ENCODE measurements at places on chromosomes 16 and 17.
A peak's percentile ranks its signal among the peaks of the same experiment; 100 is the strongest.

DNA sequence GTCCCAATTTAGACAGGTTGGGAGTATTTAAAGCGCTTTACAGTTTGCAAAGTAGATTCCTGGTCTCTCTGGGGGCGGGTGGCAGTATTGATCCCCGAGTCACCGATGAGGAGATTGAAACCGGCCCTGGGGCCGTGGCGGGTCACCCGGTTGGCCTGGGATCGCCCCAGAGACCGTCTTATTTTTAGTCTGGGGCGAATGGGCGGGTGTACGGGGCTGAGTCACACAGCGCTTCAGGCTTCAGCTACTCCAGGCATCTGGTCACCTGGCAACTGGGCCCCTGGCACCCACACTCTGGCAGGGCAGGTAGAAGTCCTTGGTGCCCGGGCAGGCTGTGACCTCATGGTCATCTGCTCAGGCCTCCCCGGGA, 669 bp downstream of the MIEF2 start:
- DNase-seq = peak; percentile 40

- DNase-seq = no peak
Measured at GRCh38 chr17:41520821-41521521, 2.3 kb upstream of the KRT15 start.

- DNase-seq = no peak
Measured at GRCh38 chr16:67548265-67549126, 13.8 kb upstream of the CTCF start.

- DNase-seq = no peak
Measured at GRCh38 chr16:67157892-67158635, 1.6 kb downstream of the TRADD start.

DNA sequence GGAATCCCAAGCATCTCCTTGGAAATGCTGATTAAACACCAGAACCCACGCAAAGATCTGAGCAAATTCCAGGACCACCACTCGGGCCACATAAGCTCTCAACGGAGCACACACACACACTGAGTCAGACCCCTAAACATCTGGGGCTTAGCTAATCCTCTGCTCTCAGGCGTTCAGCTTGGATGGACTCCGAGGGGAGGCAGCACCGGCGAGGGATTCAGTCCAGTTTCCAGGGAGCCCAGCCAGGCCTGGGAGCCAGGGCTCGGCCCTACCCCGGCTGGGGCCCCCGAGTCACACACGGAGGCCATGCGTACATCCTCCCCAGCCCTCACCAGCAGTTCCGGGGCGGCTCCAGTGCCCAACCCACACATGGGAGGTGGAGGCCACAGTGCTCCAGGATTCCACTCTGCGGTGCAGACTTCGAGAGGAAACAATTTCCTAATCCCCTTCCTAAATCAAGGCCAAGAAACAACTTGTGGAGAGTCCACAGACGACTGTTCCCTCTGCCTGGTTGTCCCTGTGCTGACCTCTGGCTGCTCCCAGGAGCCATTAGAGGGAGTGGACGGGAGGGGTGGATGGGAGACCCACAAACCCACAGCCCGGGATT, 70.5 kb downstream of the GAS7 start:
- DNase-seq = peak; percentile 99

- DNase-seq = no peak
Measured at GRCh38 chr16:69321080-69321479, 9.3 kb downstream of the PDF start.

- no peak for DNase-seq
Measured at GRCh38 chr17:213286-214105, 32.0 kb upstream of the DOC2B start.

DNA sequence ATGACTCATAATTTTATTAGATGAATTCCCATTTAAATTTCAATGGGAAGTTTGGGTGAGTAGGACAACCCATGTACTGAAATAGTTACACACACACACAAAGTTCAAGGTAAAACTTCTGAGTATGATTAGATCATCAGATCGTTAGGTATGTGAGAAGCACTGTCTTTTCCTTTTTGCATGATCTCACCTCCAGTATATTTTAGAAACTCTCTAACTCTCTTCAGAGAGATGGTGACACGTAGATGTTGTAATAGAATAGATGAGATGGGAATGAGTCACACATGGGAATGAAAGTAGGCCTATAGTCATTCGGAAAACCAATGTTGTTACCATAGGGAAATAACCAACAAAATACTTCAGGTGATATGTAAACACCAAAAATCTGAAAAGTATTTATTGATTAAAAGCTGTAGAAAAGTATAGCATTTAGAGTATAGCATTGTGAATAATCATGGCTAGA, 22.2 kb downstream of the KRT23 start:
- peak; percentile 97 for DNase-seq

DNA sequence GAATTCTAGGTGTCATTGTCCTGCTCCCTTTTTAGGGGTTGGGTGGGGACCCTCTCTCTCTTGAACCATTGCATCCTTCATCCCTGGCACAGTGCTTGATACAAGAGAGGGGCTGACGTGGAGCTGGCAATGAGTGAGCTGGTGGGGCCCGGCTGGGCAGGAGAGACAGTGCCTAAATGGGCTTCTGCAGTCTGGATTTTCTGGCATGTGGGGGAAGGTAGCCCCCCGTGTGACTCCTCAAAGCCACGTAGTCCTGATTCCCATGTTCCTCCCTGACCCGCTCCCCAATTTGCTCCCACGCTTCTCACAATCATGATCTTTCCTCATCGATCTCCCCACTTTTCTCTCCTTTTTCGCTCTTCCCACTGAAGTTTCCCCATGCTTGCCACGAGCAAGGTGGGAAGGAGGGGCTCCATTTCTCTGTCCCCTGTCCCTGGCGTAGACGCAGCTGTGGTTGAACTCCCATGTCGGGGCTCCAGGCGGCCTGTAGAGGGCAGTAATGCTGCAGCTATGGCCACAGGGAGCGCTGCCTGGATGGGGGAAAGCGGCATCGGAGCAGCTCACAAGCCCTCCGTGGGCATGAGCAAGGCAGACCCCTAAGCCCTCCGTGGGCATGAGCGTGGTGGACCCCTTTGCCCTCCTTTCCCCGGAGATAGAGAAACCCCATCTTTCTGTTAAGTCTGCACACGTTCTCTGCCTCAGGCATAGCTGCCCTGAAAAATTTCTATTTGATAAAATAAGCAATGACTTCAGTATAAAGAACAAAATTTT, 47.5 kb downstream of the HAPSTR1 start:
- DNase-seq = peak; percentile 58
